ENCODE measurements at places on chromosomes 2 and 18. TPM values are rescaled to one million over a fixed set of nuclear protein-coding genes. Genes with fewer than 3 reads are reported as not detected.

DNA sequence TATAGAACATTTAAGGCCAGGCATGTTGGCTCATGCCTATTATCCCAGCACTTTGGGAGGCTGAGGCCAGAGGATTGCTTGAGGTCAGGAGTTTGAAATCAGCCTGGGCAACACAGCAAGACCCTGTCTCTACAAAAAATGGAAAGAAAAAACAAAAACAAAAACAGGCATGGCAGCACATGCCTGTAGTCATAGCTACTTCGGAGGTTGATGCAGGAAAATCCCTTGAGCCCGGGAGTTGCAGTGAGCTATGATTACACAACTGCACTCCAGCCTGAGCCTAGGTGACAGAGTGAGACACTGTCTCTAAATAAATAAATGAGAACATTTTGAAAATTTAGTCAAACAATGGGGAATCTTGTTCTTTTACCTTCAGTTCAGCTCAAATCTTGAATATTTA is 12.1 kb upstream of the YES1 start:
- DNase-seq = no peak
- no peak overlapping the region for H3K27ac ChIP-seq
- H3K27me3 ChIP-seq = no peaks in the 10 kb centered on the region
- H3K36me3 ChIP-seq = no peaks in the 10 kb centered on the region

DNA sequence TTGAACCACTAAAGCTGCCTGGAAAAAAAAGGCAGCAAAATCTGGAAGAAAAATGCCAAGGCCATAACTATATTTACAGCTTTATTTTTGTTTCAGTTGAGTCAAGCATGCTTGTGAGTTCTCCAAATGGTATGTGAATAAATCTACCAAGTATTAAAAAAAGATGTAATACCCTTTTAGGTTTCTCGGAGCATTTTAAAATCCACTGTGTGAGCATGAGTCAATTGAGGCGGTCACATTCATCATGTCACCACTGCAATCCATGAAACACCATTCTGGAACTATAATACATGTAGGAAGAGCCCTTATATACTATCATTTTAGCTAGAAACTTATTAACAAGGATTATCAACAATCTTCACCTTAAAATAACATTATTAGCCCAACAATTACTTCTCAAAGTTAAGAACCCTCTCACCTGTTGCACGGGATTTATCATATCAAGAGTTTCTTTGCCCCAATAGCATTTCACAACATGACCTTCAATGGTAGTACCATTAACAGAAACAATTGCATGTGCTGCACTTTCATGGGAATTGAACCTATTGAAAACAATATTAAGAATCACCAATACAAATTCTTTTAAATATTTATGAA is 24.2 kb upstream of the C2orf42 start:
- no peak for DNase-seq
- no peak overlapping the region for H3K4me3 ChIP-seq
- H3K4me1 ChIP-seq = no peaks in the 10 kb centered on the region
- no peaks in the 10 kb centered on the region for H3K27me3 ChIP-seq

DNA sequence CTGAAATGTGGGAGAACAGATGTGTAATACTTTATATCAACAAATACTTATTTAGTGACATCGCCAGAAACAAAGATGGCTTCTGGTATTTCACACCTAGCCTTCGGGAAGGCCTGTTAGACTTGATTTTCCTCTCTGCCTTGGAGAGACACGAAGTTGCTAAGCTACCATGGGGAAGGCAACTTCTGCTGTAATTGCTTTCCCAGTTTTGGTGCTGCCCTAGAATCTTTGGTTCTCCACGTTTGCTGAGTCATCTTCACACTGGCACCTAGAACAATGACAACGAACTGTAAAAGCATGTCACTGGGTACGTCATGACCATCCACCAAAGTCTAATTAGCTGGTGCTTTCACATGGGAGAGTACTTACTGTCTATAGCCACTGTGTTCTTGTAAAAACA is 58.7 kb upstream of the ACTR3 start:
- H3K27me3 ChIP-seq = no peaks in the 10 kb centered on the region
- H3K36me3 ChIP-seq = no peaks in the 10 kb centered on the region
- H3K4me1 ChIP-seq = no peaks in the 10 kb centered on the region
- no peak for DNase-seq
- no peak overlapping the region for H3K4me3 ChIP-seq

DNA sequence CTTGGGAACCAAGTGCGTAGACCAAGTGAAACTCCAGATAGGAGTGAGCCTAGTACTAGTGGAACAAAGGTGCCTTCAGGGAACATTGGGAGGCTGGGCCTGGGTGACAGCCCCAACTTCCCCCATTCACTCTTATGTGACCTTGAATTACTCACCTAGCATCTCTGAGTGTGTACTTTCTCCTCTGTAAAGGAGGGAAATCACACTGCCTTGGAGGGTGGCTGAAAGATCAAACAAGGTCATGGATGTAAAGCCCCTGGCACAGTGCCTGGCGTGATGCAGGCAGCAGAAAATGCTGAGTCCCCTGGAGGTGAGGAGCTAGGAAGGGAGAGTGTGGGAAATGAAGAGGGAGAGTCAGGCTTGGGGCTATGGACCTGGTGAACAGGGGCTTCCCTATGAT is 45.9 kb downstream of the MARCO start:
- no peaks in the 10 kb centered on the region for H3K4me1 ChIP-seq
- no peak for DNase-seq
- no peak overlapping the region for H3K4me3 ChIP-seq

GRCh38 chr2:238821391-238821790 is 26.5 kb upstream of the TWIST2 start:
- no peaks in the 10 kb centered on the region for H3K27me3 ChIP-seq
- H3K27ac ChIP-seq = no peak overlapping the region
- no peak overlapping the region for H3K4me3 ChIP-seq

DNA sequence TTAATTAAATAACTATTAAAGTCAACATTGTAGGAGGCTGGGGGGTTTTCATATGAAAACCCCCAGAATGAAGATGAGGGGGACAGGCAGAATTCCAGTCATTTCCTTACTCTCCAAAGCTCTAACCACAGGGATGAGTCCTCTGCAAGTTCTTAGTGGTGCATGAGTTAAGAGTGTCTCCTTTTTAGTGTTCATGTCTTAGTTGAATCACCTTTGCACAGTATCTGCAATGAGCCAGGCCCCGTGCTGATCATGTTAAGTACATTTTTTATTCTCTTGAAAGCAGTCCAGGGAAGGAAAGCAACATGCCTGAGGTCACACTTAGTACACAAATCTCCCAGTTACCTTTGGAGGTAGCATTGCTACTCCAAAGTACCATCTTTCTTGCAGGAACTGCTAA is 25.7 kb upstream of the MSGN1 start:
- H3K27me3 ChIP-seq = no peaks in the 10 kb centered on the region
- no peaks in the 10 kb centered on the region for H3K36me3 ChIP-seq
- H3K27ac ChIP-seq = no peak overlapping the region
- no peaks in the 10 kb centered on the region for H3K4me1 ChIP-seq
- H3K4me3 ChIP-seq = no peak overlapping the region
- no peak for DNase-seq

DNA sequence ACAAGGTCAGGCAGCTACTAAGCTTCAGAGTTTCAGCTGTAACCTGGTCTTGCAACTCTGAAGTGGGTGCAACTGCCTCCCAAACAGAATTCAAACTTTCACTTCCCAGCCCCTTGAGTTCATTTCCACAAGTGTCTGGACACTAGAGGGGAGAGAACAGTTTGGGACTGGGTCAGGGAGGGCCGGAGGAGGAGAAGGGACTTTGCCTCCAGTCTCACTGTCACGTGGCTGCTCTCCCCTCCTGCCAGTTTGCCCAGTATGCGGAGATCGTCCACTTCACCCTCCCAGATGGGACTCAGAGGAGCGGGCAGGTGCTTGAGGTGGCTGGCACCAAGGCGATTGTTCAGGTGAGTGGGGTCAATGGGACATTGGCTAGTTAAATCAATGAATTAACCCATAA is 20.6 kb upstream of the ANKRD53 start:
- H3K36me3 ChIP-seq = no peaks in the 10 kb centered on the region
- DNase-seq = no peak
- H3K27ac ChIP-seq = no peak overlapping the region
- H3K27me3 ChIP-seq = no peaks in the 10 kb centered on the region

- H3K4me3 ChIP-seq = no peak overlapping the region
- no peak for DNase-seq
- no peak overlapping the region for H3K27ac ChIP-seq
- H3K4me1 ChIP-seq = no peaks in the 10 kb centered on the region
- H3K27me3 ChIP-seq = peaks cover 22% of the 10 kb centered on the region
Observed at GRCh38 chr2:202171241-202171825, 67.1 kb downstream of the SUMO1 start.

- H3K36me3 ChIP-seq = no peaks in the 10 kb centered on the region
- DNase-seq = no peak
- H3K27ac ChIP-seq = no peak overlapping the region
- H3K27me3 ChIP-seq = no peaks in the 10 kb centered on the region
- no peak overlapping the region for H3K4me3 ChIP-seq
Observed at GRCh38 chr2:145146691-145147090, 626.8 kb upstream of the ZEB2 start.

- no peak overlapping the region for H3K27ac ChIP-seq
- peak; percentile 2 for DNase-seq
- H3K27me3 ChIP-seq = no peaks in the 10 kb centered on the region
Observed at GRCh38 chr18:47050468-47050867, 15.0 kb upstream of the ELOA2 start.

DNA sequence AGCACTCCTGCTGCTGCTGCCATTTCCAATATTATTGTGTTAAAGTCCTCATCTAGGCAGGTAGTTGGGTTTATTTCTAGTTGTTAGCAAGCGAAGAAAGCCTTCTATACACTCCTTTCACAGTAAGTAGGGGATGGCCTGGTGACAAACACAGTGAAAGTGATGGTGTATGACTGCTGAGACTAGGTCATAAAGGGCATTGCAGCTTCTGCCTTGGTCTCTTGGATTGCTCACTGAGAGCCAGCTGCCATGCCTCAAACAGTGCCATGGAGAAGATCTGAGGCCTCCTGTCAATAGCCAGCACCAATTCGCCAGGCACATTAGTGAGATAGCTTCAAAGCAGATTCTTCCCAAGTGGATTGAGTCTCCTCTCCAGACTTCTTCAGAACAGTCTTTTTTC is 27.6 kb upstream of the MSTN start:
- H3K4me1 ChIP-seq = no peaks in the 10 kb centered on the region
- H3K27me3 ChIP-seq = no peaks in the 10 kb centered on the region
- H3K4me3 ChIP-seq = no peak overlapping the region
- no peaks in the 10 kb centered on the region for H3K36me3 ChIP-seq

DNA sequence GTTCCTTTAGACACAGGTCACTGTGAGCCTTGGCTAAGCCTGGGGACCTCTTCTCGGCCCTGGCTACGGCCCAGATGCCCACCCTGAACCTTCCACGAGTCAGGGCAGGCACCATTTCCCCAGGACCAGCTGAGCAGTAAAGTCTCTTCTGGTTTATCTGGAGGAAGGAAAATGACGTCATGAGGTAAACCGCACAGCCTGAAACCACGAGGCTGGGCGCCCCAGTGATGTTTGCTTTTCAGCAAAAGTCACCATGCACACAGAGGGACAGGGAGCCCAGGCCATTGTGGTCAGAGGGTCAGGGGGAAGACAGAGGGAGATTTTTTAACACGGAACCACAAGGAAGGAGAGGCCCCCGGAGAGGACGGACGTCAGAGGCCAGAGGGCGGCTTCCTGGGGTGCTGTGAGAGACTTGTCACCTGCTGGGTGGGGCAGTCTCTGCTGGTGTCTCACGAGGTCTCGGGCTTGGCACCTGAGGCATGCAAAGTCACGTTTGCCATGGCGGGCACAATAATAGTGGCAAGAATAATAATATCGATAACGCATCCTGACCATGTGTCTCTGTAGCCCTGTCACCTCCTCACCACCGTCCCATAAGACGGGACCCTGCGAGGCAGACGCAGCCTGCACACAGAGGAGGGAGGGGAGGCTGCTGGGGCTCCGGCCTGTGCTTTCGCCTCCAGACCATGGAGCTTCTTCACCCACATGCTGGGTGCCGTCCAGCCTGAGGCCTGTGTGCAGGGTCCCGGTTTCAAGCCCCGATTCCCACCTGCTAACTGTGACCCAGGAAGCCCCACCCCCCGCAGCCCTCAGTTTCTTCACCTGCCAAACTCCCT is 33.2 kb upstream of the FOSL2 start:
- H3K27me3 ChIP-seq = peaks cover 33% of the 10 kb centered on the region
- peak; percentile 53 for DNase-seq
- peak overlapping the region; percentile 37 for H3K27ac ChIP-seq

DNA sequence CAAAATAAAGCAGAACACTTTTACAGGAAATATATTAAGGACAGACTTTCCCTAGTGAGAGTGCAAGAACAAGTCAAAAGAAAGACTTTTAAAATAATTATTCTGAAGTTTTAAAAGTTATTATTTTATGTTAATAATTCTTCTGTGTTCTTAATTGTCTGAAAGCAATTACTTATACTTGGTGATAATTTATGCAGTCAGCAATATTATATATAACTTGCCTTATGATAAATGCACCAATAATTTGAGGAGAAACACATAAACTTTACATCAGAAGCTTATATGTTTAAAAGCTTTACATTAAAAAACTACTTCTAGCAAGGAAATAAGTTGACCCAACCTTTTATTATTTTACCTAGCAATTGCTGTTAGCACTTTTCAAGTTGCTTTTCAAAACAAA is 3.5 kb upstream of the CALCRL start:
- H3K27ac ChIP-seq = no peak overlapping the region
- no peaks in the 10 kb centered on the region for H3K36me3 ChIP-seq
- no peaks in the 10 kb centered on the region for H3K27me3 ChIP-seq
- no peak for DNase-seq
- H3K4me3 ChIP-seq = no peak overlapping the region

GRCh38 chr2:137348301-137348700 is 583.0 kb downstream of the THSD7B start:
- no peaks in the 10 kb centered on the region for H3K36me3 ChIP-seq
- H3K4me1 ChIP-seq = no peaks in the 10 kb centered on the region
- H3K27ac ChIP-seq = no peak overlapping the region
- no peak for DNase-seq

- no peaks in the 10 kb centered on the region for H3K36me3 ChIP-seq
- no peak overlapping the region for H3K4me3 ChIP-seq
- no peak overlapping the region for H3K27ac ChIP-seq
- no peaks in the 10 kb centered on the region for H3K4me1 ChIP-seq
Observed at GRCh38 chr2:54228945-54229344, 27.1 kb downstream of the TSPYL6 start.

DNA sequence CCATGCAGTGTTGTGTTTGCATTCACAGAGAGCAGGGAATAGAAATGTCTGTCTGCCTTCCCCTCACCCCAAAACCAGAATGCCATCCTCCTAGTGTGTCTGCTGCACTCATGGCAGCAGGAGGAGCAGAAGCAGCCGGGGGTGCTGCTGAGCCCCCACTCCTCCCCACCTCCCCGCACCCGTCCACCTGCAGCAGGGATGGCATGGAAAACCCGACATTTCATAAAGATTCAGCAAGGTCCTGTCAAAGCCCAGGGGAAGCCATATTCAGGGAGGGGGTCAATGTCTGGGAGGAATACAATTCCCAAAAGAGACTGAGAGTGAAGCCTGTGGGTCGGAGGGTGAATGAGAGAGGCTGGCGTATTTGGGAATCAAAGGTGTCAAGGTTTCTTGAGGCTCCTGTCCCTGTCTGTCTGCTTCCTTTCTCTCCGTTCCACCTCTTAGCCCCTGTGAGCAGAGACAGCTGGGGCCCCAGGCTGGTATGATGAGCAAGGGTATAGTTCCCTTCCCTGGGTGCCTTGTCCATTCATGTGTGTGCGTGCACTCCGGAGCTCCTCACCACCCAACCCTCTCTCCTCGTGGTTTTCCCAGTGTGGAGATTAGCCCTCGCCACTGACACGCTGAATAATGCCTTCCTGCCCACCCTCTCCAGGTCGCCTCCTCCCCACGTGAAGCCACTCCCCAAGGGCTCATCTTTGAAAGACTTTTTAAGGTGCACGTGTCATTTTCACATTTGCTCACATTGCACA is 133.5 kb upstream of the ZNF236 start:
- no peaks in the 10 kb centered on the region for H3K27me3 ChIP-seq
- H3K4me3 ChIP-seq = no peak overlapping the region

The IMP4 gene
- 47.5 TPM for total RNA-seq

The GCG gene
- 1.7 TPM for total RNA-seq

The DSG2 gene
- total RNA-seq = 16.0 TPM

The HOXD3 gene
- total RNA-seq = 0.28 TPM

The ADRA2B gene
- total RNA-seq = 0.28 TPM

The IL1RN gene
- 2.7 TPM for total RNA-seq
